Islet precursor cell (in vitro differentiated cells): ENCODE measurements at places on chromosomes 1 and 21.

- peak; percentile 91 for DNase-seq
Observed at GRCh38 chr21:28516991-28517592, 475.6 kb downstream of the LTN1 start.

DNA sequence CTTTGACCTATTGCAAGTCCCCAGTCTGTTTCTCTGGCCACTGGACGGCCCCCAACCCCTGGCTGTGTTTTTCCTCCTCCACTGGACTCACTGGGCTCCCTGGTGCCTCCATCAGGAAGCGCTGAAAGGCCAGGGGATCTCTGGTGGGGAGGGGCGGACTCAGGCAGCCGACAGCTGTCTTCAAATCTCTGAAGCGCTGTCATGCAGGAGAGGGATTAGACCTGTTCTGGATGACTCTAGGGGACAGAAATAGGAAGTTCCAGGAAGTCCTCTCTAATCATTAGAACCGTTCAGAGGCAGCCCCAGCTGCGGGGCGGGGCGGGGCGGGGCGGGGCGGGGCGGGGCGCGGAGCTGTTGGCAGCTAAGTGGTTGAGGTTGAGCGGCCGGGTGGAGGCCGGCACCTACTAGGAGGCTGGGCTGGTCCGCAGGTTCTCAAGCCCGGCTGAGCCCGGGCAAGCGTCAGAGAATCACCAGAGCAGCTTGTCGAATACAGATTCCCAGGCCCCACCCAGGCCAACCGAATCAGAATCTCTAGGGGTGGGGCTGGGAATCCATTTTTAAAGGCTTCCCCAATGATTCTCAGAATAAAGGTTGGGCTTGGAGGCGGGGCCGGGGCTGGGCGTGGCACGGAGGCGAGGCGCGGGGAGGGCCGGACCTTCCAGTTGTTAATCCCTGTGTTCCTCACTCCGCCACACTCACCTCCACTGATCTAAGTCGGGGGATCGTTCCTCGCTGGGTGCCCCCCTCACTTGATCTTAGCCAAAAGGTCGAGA, 11.4 kb upstream of the PHLDA3 start:
- DNase-seq: peak; percentile 99

DNA sequence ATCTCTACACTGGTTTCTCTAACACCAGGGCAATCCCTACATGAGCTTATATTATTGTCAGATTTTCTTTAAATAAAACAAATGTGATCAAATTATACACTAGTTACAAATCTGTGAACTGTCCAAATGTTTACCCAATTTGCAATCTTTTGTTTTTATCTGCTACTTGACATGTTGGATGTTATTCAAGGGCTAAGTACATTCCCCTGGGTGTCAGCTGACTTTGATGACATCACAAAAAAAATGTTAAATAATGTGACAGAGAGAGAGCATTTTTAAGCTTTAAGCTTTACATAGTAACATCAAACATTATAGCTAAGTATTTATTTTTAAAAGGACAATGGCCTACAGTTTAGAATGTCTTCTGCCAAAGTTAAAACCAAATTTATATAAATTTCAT, 431.3 kb upstream of the PKN2 start:
- no peak for DNase-seq

DNA sequence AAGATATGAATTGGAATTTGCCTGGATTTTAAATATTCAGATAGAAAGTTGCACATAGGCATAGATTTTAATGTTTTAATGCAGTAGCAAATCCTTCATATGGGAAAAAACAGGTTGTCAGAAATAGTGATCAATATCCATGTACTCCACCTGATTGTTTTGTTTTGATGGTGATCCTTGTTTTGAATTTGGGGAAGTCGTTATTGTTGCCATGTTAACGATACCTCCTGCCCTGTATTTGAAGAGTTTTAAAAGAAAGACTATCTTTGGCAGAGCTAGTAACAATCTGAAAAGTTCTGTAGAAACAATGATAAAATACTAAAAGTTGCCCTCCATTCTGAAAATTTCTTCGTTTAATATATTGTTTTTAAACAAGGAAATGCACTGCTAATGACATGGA, 1.1 kb downstream of the CEP350 start:
- DNase-seq: no peak

DNA sequence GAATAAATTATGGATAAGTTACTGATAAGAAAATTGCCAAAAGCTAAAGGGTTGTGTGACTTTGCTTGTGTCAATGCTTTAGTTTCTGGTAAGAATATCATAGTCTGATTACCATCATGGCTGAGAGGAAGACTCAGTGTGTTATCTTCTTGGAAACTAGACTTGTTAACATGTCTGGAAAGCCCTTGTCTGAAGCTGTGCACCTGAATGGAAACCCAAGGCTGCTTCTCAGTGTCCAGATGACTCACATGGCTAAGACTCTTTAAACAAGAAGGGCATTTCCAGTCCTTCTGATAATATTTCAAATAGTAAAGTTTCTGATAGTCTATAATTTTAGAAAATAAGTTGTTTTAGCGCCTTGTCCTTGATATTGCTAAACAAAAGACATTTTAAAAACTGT, 1092.7 kb downstream of the PLA2G4A start:
- DNase-seq: peak; percentile 69
